ENCODE measurements at places on chromosomes 5 and 9. TPM values are rescaled to one million over a fixed set of nuclear protein-coding genes. Genes with fewer than 3 reads are reported as not detected.

DNA sequence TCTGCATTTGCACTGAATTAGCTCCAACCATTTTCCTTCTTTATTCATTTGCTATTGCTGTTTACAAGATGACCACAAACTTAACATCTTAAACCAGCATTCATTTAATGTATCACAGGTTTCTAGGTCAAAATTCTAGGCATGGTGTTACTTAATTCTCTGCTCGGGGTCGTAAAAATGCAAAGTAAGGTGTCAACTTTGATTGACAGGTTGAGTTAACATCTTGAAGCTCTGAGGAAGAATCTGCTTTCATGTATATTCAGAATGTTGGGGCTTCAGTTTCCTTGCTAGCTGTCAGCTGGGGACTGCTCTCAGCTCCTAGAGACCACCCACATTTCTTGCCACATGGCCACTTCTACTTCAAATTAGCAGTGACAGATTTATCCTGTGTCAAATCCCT, 348.7 kb upstream of the GRIN3A start:
- DNase-seq, result no peak

DNA sequence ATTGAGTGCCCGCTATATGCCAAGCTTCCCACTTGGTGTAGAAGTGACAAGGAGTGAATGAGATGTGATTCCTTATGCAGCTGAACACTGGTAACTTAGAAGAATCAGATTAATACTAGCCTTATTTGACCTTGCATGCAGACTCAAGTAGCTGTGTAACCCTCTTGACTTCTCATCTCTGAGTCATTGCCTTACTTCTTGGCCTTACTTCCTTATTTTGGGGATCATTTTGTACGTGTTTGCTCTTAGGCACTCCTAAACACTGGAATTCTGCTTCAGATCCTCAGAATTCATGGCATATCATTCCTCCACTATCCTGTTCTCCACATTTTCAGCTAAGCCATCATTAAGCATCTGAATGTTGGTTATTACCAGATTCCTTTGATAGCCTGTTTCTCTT, 948.9 kb upstream of the ARRDC3 start:
- DNase-seq, result no peak

- no peak for DNase-seq
Observed at GRCh38 chr5:10588779-10589447, 25.0 kb downstream of the ANKRD33B start.

GRCh38 chr5:63097286-63097685, 518.7 kb downstream of the LRRC70 start:
- no peak for DNase-seq

GRCh38 chr5:82354543-82354942, 76.4 kb upstream of the RPS23 start:
- no peak for DNase-seq

DNA sequence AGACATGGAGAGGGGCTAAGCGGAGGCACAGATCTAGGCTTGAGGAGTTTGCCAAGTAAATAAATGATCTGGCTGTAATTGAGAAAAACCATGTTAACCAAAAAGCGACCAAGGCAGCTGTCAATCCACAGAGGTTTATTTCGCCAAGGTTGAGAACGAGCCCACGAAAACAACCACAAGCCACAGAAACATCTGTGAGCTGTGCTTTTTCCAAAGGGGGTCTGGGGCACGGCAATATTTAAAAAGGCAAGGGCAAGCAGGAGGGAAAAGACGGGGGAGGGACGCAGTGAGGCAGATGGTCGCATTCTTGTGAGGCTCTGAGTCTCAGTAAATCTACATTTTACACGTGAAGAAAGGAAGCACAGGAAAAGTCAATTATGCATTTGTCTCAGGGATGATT, 25.4 kb downstream of the CCT5 start:
- no peak for DNase-seq

- DNase-seq, result no peak
Observed at GRCh38 chr5:143701493-143701892, 110.5 kb upstream of the HMHB1 start.

DNA sequence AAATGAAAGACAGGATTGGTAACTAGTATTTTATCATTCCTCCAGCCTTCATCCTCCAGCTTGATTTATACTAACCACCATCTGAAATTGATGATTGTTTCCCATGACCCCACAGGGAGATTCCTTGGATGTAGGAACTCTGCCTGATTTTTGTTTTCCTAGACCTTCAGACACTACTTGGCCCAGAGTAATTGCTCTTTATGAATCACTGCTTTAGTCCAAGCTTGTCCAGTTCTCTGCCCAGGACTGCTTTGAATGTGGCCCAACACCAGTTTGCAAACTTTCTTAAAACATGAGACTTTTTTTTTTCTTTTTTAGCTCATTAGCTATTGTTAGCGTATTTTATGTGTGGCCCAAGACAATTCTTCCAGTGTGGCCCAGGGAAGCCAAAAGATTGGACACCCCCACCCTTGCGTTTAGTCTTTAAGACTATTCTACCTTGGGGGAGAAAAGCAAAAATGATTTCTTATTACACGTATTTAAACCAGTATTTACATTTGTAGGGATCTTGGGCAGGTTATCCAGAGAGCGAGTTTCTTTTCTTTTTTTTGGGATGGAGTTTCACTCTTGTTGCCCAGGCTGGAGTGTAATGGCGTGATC, 18.4 kb downstream of the BASP1 start:
- DNase-seq, result no peak

- no peak for DNase-seq
Observed at GRCh38 chr5:10923310-10923709, 162.3 kb upstream of the DAP start.

DNA sequence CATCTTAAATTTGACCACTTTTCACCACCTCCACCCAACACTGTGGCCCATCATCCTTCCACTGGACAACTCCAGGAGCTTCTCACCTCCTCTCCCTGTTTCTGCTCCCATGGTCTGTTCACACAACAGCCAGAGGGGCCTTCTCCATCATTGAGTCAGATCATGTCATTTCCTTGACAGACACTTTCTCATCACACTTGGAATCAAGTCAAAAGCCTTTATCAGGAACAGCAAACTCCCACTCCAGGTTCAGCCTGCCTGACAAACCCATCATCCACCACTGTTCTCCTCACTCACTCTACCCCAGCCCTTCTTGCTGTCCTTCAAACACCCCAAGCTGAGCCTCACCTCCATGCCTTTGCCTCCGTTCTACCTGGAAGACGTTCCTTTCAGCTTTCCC, 78.4 kb upstream of the ADRA1B start:
- no peak for DNase-seq

PPP1R26 gene
- 11.9 TPM for total RNA-seq

GZMA gene
- 1.1 TPM for total RNA-seq

PKN3 gene
- total RNA-seq, result 4.4 TPM

LRRC70 gene
- 3.6 TPM for total RNA-seq

All from thoracic aorta (tissue), 2 donors.